ENCODE measurements at places on chromosomes 11 and 22.

DNA sequence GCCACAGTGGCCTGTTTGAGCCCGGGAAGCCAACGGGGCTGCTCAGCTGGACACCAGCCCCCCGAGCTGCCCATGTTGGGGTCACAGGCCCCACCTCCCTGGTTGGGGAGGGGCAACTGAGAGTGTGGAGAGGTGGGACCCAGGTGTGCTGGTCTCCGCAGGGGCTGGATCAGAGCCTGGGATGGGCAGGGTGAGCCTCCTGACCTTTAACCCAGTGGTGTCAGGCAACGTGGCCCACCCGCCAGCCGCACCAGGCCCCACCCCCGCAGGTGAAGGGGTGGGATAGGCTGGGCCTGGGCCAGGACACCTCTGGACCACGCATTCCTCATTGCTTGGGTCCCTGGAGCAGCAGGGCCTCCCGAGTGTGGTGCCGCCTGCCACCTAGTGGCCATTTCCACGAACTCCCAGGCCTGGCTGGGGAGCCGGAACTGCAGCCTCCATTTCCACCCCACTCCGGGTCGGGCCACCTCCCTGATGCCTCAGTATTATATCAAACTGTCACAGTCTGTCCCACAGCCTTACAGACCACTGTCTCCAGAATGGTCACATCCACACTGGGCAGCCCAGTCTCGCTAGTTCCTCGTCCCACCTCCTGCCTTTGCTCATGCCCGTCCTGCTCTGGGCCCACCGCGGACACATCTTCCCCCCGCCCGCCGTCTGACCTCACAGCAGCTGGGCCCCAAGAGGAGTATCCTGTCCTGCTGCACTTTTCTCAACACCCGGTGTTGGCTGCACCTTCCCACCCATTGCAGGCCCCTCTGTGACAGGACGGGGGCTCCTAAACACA lies 13.3 kb upstream of the PPP6R3 start:
- DNase-seq = peak; percentile 55

GRCh38 chr11:68524213-68524612 lies 63.7 kb downstream of the PPP6R3 start:
- no peak for DNase-seq

DNA sequence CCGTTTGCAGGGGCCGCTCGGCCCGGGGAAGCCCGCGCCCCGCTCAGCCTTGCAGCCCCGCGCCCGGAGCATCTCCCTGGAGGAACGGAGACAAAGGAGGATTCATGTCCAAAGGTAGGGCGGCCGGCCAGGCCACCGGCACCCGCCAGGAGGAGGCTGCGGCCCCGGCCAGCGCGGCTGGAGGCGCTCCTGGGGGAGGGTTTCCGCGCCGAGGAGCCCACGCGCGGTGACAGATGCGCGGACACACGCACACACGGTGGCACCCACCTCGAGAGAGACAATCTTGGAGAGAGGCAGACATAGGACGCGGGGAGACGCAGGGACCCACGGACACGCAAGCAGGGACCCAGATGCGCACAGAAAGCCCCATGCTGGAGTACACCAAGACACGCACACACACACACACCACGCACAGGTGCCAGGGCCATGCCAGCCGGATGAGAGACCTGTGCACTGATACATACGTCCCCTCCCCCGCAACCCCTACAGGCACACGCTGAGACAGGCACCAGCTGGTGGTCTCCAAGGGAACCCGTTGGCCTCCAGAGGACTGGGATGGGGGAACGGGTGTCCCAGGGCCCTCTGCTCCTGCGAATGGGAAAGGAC lies 7.8 kb downstream of the SEPTIN3 start:
- no peak for DNase-seq

- no peak for DNase-seq
Measured at GRCh38 chr11:66510990-66511339, 530 bp downstream of the BBS1 start.

DNA sequence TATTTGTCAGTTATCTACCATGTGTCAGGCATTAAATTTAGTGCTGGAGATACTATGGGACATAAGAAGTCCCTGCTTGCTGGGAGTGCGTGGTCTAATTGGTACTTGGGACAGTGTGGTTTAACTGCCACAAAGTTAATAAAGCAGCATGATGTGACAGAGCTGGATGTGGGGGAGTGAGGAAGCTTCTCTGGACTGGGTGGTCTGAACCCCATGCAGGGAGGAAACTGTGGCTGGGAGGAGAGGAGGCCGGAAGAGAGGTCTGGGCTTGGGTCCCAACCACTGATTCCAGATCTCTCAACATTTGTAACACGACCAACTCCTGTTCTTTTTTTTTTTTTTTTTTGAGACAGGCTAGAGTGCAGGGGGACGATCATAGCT lies 37.1 kb downstream of the ST3GAL4 start:
- no peak for DNase-seq

DNA sequence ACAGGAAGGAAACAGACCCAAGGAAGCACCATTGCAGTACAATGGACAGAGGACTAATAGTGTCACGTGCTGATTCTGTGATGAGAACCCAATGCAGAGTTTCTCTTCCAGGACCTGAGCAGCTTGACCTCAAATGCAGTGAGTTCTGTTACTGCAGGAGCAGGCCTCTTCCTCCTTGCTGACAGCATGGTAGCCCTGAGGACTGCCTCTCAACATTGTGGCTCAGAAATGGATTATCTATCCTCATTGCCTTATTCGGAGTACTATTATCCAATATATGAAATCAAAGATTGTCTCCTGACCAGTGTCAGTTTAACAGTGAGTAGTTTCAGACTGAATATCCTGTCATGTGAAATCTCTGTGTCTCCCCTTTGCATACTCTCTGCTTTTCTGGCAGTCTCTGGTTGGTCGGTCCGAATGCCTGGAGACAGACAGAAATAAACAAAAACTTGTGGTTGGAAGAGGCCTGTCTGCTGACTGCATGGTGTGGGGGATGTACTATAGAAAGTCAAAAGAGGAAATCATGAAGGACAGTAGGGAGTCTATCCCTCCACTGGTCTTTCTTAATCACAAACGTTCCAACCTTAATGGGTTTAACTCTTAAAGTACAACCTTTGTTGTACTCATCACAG lies 6.9 kb upstream of the MS4A14 start:
- no peak for DNase-seq

DNA sequence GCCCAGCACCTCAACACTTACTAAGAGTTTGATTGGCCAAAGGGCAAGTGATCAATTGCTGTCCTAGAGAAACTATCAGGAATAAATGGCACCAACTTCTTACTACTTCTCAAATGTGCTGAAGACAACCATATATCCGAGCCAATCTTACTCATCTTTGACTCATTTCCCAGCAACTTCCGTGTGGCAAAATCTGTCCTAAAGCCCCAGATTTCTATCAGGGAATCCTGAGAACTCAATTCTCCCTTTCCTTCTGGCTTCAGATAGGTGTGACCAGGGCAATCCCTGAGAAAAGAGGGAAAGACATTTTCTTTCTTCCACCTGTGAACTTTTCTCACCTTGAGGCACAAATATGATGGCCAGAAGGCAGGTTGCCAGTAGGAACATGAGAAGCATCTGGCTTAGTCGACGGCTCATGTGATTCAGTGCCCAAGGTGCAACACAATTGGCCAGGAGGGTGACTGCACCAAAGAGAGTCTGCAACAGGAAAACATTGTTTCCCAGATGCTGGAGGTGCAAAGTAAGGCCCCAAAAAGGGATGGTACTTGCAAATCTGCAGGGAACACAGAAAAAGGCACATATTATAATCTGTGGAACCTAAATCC lies 21.8 kb upstream of the SLC22A24 start:
- DNase-seq = no peak

DNA sequence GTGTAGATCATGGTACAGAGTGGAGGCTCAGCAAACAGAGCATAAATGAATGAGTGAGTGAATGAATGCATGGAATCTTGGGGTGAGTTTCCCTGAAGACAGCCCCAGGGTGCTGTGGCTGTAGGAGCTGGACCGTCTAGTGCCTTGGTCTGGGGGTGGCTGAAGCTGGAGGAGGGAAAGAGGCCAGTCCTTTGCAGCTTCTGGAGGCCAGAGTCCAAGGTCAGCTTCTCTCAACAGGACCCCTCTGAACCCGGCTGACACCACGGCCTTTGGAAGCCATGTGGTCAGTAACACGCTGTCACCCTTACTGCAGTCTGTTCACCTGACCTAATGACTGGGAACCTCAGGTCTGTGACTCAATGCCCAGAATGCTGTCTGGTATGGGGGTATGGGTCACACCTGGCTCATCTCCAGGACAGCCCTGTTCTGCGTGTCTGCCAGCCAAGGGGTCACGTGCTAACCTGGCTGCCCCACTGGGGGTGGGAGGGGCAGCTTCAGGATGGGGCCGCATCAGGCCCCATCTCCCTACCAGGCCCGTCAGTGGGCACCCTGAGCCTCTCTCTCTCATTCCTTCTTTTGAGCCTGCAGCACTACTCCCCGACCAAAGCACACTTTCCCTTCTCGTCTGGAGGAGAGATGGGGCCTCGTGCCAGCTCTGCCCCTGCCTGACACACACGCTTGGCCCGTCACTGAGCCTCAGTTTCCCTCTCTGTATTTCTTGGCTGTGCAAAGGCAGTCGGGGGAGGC lies 24.1 kb upstream of the CHKA start:
- DNase-seq = no peak

DNA sequence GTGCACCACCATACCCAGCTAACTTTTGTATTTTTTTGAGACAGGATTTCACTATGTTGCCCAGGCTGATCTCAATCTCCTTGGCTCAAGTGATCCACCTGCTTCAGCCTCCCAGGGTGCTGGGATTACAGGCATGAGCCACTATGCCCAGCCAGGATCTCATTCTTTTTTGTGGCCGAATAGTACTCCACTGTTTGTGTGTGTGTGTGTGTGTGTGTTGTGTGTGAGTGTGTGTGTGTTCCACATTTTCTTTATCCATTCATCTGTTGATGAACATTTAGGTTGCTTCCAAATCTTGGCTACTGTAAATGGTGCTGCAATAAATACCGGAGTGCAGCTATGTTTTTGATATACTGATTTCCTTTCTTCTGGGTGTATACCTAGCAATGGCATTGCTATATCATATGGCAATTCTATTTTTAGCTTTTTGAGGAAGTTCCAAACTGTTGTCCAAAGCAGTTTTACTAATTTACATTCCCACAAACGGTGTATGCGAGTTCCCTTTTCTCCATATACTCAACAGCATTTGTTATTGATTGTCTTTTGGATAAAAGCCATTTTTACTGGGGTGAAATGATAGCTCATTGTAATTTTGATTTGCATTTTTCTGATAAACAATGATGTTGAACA lies 105.4 kb downstream of the TTC28 start:
- no peak for DNase-seq

DNA sequence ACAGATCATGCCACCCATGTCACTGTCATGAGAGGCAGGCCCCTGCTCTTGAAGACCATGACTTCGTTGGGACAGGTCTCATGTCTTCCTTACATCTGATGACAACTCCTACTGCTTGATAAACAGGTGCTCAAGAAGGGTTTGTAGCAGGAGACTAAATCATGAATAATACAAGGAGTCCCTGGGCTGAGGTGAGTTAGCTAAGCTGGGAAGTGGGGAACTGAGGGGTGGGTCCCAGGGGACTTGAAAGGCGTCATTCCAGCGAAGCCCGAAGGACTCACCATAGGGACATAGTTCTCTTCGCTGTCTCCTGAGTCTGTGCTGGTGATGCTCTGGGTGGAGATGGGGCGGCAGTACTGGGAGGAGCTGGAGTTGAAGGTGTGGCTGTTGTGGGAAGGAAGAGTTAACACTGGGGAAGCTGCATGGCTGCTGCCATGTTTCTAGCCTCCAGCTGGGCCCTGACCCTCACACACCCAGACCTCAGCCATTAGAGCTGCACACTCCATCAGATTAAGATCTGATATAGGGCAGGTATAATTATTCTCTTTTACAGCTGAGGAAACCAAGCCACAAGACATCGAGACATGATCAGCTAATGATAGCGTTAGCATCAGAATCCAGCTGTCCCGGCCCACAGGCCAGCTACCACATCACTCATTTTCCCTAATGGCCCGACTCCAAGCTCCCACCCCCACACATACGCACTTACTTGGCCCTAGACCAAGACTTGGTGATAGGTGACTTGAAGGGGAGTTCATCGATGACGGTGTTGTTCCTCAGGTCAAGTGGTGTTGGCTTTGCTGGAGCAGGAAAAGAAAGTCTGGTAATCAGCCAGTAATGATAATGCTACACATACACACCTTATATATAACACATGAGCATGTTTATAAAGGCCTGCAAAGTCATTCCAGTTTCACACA lies 32.9 kb downstream of the USP35 start:
- no peak for DNase-seq

DNA sequence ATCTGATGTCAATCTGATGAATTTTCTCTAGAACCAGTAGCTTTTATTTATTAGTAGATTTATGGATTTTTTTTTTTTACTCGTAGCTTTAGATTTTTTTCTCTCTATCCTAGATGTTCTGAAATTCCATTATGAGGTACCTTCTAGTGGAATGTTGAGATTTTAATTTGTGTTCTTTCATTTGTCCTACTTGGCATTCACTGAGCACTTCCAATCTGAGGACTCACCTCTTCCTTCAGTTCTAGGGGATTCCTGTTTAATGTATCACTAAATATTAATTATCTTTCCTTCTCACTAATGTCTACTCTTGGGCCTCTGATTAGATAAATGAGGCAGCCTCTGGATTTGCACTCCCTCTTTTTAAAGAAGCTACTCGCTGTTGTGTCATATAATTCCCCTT lies 40.2 kb upstream of the WNT7B start:
- DNase-seq = no peak

DNA sequence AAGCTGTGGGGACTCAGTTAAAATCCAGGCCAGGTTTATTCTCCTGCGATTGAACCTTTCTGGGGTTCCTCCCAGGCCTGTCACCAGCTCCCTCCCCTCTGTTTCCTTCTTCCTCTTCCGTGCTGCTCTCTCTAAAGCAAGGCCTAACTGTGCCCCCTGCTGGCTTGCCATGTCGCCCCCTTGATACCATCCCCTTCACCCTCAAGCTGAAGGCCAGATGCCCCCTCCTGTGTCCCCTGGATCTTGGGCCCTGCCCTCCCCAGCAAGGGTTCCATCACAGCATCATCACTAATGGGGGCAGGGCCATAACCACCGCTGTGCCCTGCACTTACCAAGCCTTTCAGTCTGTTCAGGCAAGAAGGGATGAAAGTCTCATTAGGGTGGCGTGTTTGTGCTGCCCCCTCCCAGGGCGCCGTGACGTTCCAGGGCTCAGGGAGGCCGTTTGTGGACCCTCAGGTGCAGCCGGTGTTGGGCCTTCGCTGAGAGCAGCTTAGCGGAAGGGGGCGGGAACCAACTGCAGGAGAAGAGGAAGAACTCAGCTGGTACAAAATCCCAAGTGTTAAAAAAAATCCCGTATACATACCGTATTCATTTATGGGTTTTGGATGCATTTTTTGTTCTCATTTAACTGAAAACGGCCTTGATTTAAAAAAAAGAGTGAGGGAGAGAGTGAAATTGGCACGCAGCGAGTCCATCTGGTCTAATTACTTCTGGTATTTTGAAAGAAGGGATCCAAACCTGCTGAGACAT lies 69.9 kb downstream of the MPPED1 start:
- DNase-seq = no peak

GRCh38 chr11:120188811-120189455 lies 21.9 kb upstream of the OAF start:
- DNase-seq = no peak
